NCI-H2107 (cell line): ENCODE measurements at places on chromosomes 7 and 10.

GRCh38 chr7:71343039-71343438, 211.1 kb downstream of the GALNT17 start:
- no peak for DNase-seq

- DNase-seq, result no peak
Measured at GRCh38 chr10:11425676-11426075, 185.8 kb downstream of the USP6NL start.

GRCh38 chr10:52308251-52309031, 5.6 kb upstream of the DKK1 start:
- no peak for DNase-seq

- no peak for DNase-seq
Measured at GRCh38 chr10:71239946-71240795, 27.8 kb downstream of the UNC5B start.

- no peak for DNase-seq
Measured at GRCh38 chr10:70492786-70493659, 14.5 kb downstream of the PALD1 start.

DNA sequence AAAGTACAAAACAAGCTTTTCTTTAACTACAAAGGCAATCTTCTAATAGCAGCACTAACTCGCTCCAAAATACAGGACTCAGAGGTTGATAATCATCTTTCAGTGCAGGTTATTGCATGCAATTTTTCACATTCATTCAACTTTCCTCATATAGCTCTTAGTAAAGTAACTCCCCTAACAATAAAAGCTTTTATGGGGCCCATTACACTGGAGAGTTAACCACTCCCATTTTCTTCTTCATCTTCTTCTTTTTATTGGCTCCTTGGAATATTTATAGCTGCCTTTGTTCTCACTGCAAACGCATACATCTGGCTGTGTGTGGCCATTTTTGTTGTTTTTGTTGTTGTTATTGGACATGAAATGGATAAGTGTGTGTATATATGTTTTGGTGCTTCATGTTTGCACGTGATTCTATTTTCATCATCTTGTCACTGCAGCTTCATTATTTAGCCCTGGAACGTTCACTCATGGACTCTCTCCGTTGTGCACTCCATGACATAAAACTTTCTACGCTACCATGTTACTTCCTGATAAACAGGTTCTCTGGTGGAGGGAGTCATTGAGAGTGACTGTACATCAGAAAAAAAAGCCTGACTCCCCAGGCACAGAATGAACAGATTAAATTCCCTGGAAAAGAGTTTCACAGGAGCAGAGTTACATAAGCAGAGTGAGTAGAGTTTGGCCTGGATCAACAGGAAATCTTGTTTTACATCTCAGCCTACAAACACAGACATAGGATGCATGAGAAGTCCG, 236.4 kb upstream of the SP4 start:
- DNase-seq, result no peak

GRCh38 chr10:19728376-19728775, 87.9 kb upstream of the PLXDC2 start:
- no peak for DNase-seq

DNA sequence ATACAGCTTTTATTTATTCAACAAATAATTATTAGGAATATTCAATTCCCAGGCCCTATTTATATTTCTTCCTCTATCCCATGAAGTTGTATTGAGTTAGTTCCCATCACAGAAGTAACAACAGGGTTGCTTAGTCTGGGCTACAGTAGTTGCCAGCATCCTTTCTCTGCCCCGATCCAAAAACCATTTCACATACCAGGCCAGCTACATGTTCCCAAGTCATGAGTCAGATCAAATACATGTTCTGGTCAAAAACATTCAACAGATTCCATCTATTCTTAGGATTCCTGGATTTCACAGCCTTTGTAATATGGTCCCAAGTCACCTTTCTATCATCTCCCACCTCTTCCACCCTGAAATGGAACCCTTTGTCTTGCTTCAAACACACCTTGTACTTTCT, 91.6 kb downstream of the RAB11FIP2 start:
- DNase-seq, result no peak

- no peak for DNase-seq
Measured at GRCh38 chr10:86178401-86179152, 188.0 kb downstream of the GRID1 start.

GRCh38 chr10:76871697-76872295, 765.8 kb downstream of the KCNMA1 start:
- DNase-seq, result no peak

DNA sequence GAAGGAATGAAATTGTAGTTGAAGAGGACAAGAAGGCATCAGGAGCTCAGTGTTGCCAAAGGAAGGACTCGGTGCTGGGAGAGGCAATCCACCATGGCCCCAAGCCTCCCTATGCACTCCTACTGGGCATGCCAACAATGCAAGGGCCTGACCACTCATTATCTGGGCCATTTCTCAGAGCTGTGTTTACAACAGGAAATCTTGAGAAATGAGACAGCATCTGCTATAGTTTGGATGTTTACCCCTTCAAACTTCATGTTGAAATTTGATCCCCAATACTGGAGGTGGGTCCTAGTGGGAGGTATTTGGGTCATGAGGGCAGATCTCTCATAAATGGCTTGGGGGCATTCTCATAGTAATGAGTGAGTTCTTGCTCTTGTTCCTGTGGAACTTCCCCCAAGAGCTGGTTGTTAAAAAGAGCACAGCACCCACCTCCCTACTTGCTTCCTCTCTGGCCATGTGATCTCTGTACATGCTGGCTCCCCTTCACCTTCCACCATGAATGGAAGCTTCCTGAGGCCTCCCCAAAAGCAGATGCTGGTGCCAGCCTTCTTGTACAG, 50.8 kb upstream of the AOAH start:
- DNase-seq, result no peak

DNA sequence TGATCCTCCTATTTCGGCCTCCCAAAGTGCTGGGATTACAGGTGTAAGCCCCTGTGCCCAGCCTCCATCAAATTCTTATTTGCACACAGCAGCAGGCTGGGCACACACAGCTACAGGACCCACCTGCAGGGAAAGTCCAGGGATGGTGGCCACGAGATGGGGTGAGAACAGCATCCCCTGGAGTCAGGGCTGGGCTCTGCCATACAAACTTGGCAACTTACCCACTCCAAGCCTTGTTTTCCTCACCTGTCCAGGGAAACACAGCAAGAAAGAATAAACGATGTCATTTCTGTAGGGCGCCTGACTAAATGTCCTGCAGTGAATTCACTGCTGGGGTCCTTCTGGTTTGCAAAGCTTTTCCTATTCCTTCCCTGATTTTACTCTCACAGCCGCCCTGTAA, 5.5 kb downstream of the MYH16 start:
- DNase-seq, result no peak

DNA sequence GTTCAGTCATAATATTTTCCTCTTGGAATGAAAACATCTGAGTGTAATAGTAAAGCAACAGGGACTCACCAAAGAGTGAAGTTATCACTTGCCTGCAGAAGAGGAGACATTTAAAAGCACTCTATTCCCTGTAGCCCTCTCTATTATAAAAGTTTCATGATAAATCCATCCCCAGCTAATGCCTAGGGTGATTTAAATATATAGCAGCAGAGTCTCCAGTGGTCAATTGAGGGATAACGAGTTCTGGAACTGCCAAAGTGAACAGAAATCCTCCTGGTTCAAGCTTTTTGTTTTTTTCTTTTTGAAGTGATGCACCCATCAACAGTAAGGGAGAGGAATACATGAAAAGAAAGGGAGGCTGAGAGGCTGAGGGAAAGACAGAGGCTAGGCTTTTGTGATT, 87.3 kb downstream of the EVX1 start:
- no peak for DNase-seq

DNA sequence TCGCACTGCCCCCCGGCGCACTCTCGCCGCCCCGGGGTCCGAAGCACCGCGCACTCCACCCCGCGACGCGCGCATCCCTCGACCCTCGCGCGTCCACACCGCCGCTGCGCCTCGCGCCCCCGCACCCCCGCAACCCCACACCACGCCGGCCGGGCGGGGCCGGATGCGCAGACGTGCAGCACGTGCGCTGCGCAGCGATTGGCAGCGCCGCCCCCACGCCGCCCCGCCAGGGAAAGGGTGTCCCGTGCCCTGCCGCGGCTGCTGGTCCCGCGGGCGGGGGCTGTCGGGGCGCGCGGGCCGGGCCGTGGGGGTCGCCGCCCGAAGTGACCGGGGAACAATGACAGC, 53.7 kb upstream of the KDM7A start:
- DNase-seq, result no peak

DNA sequence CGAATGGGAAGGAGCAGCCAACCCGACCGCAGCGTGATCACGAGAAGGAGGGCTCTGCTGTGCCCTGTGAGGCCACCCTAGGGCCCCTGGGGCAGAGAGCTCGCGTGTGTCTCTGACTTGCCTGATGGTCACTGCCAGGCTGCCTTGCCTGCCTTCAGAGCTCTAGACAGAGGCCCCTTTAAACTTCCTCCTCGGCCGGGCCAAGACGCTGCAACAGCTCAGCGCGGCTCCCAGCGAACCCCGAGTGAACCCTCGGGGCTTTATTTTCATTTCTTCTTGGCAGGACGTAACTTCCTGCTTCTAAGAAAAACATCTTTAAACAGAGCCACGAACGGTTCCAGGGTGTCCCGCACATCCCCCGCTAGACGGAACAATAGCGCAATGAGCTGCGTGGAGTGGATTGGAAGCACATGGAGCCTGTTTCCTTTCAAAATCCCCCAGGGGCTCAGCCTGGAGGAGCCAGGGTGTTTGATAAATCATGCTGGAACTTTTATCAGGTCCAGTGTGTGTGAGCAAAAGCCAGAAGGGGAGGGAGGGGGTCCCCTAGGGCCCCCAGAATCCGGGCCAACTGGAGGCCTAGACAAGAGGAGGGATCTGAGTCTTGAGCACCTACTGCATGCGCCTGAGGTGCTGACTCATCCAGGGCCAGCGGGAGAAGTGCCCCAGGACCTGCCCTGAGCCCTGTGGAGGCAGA, 134.1 kb upstream of the GDF10 start:
- DNase-seq, result no peak

DNA sequence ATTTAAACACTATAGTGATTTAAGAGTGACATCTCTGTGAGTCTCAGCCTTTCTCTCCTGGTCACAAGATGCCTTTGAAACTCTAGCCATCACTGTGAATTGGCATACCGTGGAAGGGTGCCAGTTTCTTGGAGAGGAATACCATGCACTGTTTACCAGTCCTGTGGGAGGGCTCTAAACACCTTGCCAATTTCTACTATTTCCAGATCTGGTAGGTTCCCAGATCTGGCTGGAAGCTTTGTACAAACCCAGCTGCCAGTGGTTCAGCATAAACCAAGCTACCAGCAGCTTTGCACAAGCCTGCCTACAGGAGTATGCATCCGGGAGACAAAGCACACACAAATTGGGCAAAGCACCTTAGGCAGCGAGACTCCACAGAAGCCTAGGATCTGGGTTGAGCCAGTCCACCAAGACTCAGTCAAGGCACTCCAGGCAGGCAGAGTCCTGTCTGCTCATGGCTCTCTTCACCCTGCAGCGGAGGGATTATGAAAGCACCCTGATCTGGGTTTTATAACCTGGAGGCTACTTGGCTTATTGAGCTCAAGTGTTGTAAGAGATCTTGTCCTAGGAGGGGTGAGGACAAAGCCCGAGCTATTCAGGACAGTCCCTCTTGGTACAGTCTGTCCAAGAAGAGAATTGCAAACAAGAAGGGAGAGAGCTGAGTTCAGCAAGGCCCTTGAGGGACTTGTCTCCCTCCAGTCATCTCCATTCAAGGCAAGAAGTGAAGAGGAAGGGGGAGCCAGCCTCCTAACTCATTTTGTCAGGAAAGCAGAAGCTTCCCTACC, 23.6 kb downstream of the MCM10 start:
- DNase-seq, result peak; percentile 19

- DNase-seq, result no peak
Measured at GRCh38 chr10:68606918-68607317, 46.8 kb downstream of the TET1 start.

DNA sequence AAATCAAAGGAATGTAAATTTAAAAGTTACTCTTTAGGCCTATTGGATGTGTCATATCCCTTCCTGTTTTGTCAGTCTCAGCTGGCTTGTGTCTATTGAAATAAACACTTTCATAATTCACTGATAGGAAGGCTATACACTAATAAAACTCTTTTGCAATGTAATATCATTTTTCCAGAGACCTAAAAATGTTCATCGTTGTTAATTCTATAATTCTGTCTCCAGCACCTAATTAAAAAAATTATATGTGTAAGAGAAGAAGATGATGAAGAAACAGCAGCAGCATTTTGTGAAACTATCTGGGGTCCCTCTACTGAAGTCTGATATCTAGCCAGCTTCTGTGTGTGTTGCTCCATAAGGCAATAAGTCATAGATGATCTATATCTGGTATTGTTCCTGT, 602.7 kb downstream of the ETV1 start:
- no peak for DNase-seq

DNA sequence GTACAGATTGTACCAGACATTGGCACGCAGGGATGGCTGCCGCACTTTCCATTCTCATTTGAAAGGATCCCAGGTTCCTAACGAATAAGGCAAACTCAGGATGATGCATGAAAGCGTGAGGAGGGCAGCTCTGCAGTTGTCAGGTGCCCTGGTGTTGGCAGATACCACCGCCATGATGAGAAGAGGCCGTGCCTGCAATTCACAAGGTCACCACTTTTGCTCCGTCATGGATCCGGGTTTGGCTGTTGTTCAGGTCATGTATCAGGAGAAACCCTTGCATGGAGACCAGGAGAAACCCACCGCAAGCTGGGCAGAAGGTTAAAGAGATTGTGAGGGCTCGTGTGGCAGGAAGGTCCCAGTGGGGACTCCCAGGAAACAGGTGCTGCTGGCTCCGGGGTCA, 233.2 kb downstream of the KLF6 start:
- no peak for DNase-seq

- no peak for DNase-seq
Measured at GRCh38 chr10:70917635-70918034, 29.3 kb upstream of the PCBD1 start.

DNA sequence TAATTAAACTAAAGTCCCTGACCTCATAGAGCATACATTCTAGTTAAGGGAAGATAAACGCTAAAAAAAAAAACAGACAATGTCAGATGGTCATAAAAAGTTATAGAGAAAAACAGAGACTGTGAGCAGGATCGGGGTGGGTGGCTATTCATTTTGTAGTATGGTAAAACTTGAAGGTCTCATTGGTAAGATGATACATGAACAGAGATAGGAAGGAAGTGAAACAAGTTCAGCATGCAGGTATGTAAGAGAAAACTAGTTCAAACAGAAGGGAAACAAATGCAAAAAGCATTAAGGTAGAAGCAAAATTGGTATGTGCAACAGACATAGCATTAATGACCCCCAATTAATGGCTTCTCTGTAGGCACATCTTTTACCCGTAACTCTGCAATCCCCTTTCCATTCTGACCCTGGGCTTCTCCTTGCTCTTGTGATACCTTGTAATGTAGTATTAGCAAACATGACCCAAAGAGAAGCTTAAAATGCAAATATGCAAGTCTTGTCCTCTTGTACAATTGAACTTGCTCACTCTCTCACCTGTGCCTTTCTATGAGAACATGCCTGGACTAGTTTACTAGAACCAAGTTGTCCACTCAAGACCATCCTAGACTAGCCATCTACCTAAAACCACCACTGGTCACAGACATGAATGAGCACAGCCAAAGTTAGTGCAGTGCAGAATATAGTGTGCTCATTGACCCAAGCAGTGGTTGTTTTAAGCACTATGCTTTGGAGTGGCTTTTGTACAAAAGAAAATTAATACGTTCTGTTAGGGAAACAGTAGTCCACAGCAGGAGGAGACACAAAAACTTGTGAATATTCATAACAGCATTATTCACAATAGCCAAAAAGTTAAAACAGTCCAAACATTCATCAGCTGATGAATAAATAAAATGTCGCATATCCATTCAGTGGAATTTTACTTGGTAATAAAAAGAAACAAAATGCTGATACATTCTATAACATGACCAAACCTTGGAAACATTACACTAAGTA, 57.0 kb downstream of the BRAF start:
- no peak for DNase-seq
